ENCODE measurements at places on chromosomes 11 and 22.

DNA sequence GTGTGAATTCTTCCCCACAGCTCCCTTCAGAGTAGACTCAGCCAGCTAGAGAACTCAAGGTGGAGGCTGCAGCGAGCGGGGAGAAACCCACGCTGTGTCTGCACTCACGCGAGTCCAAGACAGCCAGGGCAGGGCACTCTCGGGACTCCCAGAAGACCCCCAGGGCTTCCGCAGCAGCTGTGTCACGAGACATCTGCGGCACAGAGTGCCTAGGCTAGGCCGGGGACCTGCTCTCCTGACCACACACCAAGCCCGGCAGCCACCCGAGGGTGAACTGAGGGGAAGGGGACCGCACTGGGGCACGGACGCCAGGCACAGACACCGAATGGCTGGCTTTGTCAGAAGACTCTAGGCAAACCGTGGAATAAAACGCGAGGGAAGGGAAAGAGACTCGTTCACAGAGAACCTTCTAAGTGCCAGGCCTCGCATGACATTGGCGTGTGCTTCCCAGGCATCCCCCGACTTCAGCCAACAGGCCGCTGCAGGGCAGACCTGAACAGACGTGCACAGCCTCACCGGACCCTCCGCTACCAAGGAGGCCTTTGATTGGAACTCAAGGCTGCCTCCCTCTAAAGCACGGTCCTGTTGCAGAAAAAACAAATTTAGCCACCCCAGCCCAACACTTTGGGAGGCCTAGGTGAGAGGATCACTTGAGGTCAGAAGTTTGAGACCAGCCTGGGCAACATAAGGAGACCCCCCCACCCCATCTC is 18.2 kb upstream of the MOB2 start:
- DNase-seq = no peak

GRCh38 chr11:70263363-70263762 is 7.1 kb upstream of the PPFIA1 start:
- DNase-seq = no peak

DNA sequence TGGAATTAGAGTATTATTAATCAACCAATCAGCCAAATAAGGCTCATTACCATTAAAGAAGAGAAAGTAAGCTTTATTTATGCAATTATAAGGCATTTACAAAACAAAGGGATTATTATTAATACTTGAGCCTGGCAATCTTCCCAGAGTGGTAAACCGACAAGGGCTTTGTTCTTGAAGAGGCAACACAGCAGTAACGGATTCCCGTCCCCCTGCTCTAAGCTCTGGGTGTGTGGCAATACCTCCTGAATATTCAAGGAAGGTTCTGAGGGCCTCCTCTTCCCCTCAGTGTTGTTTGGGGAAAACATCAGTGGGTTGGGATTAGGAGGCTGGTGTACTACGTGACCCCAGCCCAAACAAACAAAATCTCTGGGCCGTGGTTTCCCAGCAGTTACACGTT is 176.5 kb downstream of the TENM4 start:
- no peak for DNase-seq

DNA sequence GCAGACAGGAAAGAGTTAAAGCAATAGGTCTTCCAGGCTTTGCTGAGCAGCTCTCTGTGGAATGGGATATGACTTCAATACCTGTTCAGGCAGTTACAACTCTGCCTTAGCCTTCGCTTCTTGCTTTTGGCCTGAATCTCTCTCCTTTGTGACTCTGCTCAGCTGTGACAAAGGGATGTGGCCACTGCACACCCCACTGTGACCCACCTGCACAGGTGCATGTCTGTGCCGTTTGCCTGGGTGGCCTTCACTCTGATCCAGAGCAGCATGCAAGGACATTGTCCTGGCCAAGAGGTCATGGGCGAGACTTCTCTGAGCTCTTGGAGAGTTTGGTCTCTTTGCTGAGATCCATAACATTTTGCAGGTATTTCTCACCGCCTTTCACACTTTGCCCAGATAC is 891.3 kb downstream of the BRD1 start:
- no peak for DNase-seq

GRCh38 chr11:20474882-20475517 is 87.5 kb downstream of the PRMT3 start:
- DNase-seq = no peak

DNA sequence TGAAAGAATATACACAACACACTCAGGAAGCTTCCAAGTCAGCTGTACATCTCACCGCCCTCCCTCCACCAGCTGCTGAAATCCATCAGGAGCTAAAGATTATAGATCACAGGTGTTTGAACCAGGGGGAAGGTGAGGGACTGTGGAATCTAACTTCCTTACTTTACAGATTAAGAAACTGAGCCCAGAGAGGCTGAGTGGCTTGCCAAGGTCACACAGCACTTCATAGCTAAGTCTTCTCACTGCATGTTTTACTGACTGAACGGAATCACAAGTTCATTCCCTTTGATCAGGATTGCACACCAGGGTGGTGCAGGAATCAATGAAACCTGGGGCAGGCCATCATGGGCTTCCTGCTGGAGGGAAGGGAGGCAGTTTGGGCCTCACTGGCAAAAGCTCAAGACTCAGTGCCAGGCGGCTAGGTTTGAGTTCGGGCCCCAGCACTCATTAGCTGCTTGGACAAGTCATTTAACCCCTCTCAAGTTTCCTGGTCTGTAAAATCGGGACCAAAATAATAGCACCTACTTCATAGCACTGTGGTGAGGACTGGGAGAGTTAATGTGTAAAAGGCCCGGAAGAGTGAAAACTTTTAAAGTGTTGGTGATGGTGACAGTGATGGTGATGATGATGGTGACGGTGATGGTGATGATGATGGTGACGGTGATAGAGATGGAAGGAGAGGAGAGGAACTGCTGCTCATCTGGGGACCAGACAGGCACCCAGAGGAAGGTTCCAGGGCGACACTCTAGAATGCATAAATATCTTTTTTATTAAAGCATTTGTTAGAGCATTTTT is 8.2 kb downstream of the CD5 start:
- DNase-seq = no peak

DNA sequence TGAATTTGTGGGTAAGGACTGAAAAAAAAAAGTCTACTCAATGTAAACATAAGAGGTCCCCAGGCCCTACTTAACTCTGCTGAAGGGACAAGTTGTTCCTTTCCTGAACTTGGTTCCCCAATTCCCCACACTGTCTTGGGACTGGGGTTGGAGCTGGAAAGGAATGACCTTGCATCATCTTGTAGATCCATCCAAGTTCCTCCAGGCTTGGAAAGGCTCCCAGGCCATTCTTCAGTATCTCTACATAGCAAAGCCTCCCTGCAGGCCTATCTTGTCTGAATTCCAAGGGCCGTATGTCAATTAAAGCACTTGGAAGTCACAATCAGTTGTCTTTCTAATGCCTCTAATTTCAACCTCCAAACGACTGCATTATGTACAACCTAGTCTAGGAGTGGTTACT is 361.2 kb downstream of the TMEM135 start:
- no peak for DNase-seq

GRCh38 chr11:117478126-117478860 is 150.6 kb downstream of the CEP164 start:
- DNase-seq = no peak

DNA sequence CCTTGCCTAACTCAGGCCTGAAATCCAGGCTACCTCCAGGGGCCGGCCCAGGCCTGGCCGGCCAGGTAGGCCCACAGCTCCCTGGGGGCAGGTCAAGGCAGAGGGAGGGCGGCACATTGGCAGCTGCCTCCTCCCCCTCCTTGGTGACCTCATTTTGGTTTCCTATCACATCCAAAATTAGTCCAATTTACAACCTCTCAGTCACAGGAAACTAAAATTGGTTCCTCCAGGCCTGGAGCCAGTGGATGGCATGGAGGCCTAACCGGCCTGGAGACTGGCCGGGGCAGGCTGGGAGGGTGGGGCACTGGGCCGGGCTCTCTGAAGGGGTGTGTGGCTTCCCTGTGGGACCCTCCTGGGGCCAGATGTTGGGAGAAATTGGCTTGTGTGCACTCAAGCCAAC is 35.9 kb downstream of the LRRC10B start:
- no peak for DNase-seq

- no peak for DNase-seq
Measured at GRCh38 chr11:19871531-19871930, 158.9 kb downstream of the NAV2 start.

- DNase-seq = no peak
Measured at GRCh38 chr11:108666373-108666772, 1.5 kb downstream of the DDX10 start.

- DNase-seq = no peak
Measured at GRCh38 chr22:32281072-32281471, 25.9 kb upstream of the SLC5A4 start.

- DNase-seq = no peak
Measured at GRCh38 chr11:134438542-134439537, 26.8 kb upstream of the B3GAT1 start.

DNA sequence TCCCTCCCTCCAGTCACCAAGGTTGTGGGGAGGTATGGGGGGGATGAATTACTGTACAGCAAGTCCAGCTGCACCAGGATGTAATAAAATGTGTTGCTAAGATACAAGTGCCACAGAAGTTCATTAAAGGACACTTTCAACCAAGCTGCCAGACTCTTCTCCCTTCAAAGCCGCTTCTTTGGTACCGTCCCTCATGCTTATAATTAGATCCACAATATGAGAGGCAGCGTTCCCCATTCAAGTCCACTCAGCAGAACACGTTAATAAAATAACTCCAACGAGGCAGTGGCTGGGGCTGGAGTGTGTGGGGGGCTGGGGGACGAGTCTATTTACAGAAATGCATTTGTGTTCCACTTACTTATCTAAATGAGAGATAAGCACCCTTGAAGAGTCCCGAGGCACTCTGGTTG is 14.7 kb downstream of the PHF21B start:
- no peak for DNase-seq

GRCh38 chr11:3201112-3201581 is 17.5 kb downstream of the MRGPRG start:
- DNase-seq = no peak

DNA sequence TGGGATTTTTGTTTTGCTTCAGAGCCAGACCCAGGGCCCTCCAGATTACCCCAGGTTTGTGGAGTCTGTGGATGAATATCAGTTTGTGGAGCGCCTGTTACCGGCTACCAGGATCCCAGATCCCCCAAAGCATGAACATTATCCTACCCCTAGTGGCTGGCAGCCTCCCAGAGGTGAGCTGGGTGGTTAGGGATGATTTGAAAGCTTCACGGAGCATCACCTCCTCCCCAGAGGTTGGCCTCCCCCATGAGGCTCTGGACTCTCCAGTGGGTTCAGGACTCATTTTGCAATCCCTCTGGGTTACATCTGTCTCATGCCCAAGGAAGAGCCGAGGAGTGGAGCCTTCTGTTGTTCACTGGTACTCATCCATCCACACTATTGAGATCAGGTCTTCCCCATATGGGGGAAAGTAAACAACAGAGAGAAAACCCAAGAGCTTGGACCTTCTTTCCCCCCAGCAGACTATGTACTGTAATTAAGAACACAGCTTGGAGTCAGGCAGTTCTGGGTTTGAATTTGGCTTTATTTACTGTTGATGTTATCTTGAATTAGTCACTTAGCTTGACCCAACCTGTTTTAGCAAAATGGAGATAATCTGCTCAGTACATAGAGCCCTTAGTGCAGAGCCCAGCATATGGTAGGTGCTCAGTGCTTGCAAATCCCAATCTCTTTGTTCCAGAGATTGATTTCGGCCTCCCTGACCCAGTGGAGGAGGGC is 2.5 kb downstream of the MRPL49 start:
- DNase-seq = no peak

GRCh38 chr11:108224911-108225786 is 2.3 kb downstream of the ATM start:
- DNase-seq = no peak

GRCh38 chr11:101511065-101511464 is 72.7 kb downstream of the TRPC6 start:
- no peak for DNase-seq

DNA sequence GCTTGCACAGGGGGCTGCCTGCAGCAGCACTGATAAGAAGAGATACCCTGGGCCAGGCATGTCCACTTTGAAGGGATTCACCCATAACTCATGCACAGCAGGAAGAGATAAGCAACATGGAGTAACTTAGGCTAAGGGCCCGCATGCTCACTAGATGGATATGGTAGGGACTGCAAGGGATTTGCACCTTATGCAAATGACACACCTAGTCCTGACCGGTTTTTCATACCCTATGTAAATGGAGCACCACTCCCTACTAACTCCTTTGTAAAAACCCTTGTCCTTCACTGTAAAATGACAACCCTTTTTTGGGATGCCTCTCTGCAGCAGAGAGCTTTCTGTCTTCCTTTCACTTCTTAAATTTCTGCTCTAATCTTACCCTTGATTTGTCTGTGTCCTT is 658.9 kb upstream of the CCDC179 start:
- DNase-seq = no peak

- DNase-seq = no peak
Measured at GRCh38 chr22:50112151-50113118, 22.6 kb downstream of the MOV10L1 start.

DNA sequence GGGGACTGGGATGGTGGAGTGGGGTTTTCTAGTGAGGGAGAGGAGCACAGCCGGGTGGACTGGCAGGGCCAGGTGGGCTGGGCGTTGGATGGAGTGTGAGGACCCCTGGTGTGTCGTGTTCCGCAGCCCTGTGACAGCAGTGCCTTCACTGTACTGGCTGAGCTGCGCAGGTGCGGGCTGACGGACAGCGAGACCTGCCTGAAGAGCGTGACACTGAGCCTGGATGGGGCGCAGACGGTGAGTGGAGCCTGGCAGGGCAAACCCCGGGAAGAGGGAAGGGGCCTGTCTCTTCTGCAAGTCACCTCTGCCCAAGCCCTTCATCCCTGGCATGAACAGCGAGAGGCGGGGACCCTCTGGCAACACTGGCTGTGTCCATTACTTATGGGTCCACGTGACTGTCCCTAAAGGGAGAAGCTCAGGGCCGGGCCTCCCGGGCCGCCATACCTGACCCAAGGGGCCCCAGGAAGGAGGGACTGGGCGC is 10.0 kb downstream of the MUC5AC start:
- no peak for DNase-seq

DNA sequence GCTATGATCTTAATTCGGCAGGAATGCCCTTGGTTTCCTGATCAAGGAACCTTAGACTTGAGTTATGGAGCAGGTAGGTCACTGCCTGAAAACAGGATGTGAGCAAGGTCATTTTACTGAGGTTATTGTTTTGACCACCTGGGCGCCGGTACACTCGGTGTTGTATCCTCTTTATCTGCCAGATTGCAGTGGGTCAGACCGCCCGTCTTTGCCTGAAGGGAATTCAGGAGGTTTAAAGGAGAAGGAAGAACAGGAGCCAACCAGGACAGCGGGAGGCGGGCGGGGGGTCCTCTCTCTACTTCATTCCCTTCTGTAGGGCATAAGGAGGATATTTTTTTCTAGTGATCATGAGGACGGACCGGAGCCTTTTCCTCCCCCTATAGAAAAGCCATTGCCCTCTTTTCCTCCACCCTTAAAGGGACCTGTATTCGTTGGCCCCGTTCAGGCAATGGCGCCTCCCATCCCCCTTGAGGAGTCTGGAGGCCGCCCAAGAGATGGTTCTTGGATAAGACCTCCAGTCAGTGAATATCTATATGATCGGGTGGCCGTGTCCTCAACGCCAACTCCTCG is 649 bp downstream of the MS4A15 start:
- no peak for DNase-seq

All from stromal cell of bone marrow (primary cell).